ENCODE measurements at places on chromosomes 7 and 10. TPM values are rescaled to one million over a fixed set of nuclear protein-coding genes. Genes with fewer than 3 reads are reported as not detected.

The C7orf33 gene
- total RNA-seq = not detected

The NEUROD6 gene
- total RNA-seq = not detected

The ZNF503 gene
- total RNA-seq = 4.1 TPM

The FAM200A gene
- 11.4 TPM for total RNA-seq

The ASAH2 gene
- 0.80 TPM for total RNA-seq

The SERPINE1 gene
- total RNA-seq = 1,980 TPM

The TNRC18 gene
- 37.7 TPM for total RNA-seq

The SLC18A3 gene
- total RNA-seq = not detected

The METTL27 gene
- 3.2 TPM for total RNA-seq

The RHOBTB1 gene
- total RNA-seq = 20.0 TPM

The KCNMA1 gene
- total RNA-seq = 28.6 TPM

The LRRC61 gene
- total RNA-seq = not detected

The GBX1 gene
- total RNA-seq = not detected

The MLXIPL gene
- total RNA-seq = 0.63 TPM

The PON3 gene
- total RNA-seq = not detected

The SCART1 gene
- total RNA-seq = 1.0 TPM

The ATRNL1 gene
- total RNA-seq = 13.0 TPM

The EFCAB10 gene
- not detected for total RNA-seq

The GPR15LG gene
- not detected for total RNA-seq

The VWDE gene
- 0.51 TPM for total RNA-seq

The GTF2IRD2 gene
- total RNA-seq = 7.8 TPM

The UNCX gene
- not detected for total RNA-seq

The EN2 gene
- 0.69 TPM for total RNA-seq

The JAKMIP3 gene
- total RNA-seq = not detected

The MYL10 gene
- total RNA-seq = 0.34 TPM

The PGAM2 gene
- not detected for total RNA-seq

Data from LHCN-M2 (cell line).